ENCODE measurements at places on chromosomes 16 and 17.

DNA sequence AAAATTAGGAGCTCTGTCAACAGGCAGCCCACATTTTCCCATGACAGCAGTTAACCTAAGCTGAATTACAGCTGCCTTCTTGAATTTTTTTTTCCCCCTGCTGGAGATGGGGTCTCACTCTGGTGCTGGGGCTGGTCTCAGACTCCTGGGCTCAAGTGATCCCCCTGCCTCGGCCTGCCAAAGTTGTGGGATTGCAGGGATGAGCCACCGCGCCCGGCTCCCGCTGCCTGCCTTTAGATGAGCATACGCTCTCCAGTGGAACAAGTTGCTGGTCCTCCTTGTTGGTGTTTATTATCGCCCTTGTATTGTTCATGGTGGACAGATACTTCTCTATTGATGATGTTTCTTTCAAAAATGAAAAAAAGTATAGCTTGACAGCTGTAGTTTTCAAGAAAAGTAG, 15.6 kb downstream of the PAFAH1B1 start:
- no peak for DNase-seq

GRCh38 chr17:61519754-61520440, 67.7 kb downstream of the TBX4 start:
- DNase-seq = no peak

DNA sequence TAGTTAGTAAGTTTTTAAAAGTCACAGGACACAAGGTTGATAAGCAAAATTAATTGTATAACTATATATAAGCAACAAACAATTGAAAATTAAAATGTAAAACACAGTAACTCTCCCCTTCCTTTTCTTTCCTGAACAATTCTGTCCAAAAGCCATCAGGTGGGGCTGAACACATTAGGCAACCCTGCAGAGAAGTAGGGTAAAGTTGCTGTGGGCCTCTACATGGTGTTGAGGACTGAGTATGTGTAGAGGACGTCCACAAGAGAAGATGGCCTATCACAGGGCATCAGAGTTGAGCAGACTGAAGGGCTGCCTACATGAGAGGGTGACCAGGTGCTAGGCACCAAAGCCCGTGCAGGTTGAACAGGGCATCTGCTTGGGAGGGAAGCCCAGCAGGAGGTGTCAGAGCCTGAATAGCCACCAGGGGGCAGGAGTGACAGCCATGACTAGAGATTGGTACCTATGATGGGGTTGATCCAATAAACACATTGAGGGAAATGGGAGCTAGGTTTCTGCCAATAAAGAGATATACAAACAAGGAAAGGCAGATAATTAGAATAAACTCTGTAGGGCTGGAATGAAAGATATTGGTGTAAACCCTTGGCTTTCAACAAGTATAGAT, 415.1 kb downstream of the NPIPA8 start:
- DNase-seq = no peak

GRCh38 chr16:30805370-30806169, 18.6 kb upstream of the ZNF629 start:
- no peak for DNase-seq

DNA sequence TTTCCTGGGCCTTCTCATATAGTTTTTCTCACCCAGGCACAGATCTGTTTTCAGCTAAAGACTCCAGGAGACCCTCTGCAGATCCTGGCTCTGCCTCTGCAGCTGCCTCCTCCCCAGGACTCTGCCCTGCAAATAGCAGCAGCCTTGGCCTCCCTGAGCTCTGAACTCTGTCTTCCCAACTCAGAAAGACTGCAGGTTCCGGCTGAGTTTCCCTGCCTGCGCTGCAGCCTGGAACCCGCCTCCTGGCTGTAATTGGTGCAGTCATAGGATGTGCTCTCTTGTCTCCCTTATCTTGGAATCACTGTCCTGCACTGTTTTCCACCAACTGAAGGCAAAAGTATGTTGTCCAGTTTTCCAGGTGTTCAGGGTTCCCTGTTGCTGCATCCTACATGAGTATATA, 14.3 kb upstream of the DNASE1 start:
- DNase-seq = no peak

DNA sequence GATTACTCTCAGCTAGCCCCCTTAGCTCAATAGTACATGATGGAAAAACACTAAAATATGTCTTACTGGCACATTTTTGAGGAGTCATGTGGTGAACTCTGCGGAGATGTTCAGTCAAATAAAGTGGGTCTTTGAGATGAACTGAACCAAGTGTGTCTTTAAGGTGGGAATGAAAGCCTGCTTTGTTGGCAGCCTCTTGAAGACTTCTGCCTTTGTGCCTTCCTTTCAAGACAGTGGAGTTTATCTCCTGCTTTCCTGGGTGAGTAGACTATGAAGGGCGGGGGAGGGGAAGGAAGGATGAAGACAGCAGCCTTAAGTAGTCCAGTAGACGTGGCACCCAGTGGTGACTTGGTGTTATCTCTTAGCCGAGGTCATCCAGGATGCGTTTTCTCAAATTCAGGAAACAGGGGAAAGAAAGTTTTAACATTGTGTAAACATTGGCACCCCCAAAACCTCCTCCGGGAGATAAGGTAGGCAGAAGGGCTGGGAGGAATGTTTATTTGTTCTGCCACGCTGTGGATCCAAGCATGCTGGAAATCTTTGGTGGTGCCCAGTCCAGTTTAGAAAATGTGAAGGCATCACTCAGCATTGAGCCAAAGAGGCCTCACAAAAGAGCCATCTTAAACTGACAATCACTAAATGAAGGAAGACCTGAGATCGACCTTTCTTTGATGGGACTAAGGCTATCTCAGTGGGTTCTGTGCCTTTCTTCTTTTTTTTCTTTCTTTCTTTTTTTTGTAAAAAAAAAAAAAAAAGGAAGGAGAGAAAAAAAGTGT, 220.6 kb downstream of the FTO start:
- DNase-seq = no peak

GRCh38 chr16:88961011-88961410, 16.0 kb downstream of the CBFA2T3 start:
- DNase-seq = no peak
